Non-pigmented ciliary epithelial cell (primary cell): ENCODE measurements at places on chromosomes 4 and X.
A peak's percentile ranks its signal among the peaks of the same experiment; 100 is the strongest.

GRCh38 chr4:68466185-68466584 is 18.9 kb downstream of the TMPRSS11E start:
- peak; percentile 78 for DNase-seq

DNA sequence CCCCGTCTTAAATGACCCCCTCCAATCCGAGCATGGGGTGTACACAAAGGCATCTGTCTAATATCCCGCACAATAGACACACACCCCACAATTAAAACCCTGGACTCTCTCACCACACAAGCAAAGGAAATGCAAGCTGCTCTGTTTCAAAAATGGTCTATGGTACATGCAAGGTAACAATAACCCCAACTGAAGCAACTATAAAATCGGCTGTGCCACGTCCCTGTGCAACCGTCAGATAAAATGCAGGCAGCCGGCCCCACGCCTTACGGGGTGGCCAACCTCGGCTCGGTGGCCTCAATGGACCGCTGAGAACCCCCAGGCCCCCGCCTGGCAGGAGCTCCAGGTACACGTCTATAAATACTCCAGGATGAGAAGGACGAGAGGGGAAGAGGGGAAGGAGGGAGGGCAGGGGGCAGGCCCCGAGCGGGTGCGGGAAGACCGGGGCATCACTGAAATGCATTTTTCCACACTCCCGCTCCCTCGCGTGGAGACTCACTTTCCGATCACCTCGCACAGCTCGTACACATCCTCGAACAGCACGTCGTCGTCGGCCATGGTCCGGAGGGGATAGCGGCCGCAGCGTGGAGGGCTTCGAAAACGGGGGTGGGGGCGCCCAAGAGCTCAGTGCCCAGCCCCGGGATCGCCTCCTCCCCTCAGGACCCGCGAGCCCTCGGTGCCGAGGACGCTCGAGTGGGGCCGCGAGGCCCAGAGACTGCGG is 763 bp downstream of the CASK start:
- DNase-seq = no peak

DNA sequence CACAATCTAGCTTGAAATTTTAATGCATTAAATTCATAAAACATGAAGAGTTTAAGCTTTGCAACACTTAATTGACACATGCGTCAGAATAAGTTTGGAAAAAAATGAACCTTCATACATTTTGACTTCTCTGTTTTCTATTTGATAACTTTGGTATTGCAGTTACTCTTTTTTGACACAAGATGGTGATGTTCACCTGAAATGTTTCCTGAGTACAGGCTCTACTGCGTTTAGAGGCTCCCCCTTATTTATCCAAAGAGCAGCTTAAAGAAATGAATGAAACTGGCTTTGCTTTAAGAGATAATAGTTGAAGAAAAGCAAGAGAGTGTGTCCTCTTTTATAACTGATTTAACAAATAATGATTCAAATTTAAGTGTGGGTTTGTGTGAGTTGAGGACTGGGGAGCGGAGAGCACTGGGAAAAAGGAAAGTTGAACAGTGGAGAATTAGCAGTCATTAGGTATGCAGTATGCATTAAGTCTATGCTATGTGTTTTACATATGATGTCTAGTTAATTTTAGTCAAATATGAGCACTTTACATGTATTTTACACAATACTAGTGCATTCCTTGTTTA is 180.6 kb upstream of the NUDT6 start:
- DNase-seq = no peak

- DNase-seq = no peak
Observed at GRCh38 chr4:37827030-37827685, 672 bp downstream of the PGM2 start.

DNA sequence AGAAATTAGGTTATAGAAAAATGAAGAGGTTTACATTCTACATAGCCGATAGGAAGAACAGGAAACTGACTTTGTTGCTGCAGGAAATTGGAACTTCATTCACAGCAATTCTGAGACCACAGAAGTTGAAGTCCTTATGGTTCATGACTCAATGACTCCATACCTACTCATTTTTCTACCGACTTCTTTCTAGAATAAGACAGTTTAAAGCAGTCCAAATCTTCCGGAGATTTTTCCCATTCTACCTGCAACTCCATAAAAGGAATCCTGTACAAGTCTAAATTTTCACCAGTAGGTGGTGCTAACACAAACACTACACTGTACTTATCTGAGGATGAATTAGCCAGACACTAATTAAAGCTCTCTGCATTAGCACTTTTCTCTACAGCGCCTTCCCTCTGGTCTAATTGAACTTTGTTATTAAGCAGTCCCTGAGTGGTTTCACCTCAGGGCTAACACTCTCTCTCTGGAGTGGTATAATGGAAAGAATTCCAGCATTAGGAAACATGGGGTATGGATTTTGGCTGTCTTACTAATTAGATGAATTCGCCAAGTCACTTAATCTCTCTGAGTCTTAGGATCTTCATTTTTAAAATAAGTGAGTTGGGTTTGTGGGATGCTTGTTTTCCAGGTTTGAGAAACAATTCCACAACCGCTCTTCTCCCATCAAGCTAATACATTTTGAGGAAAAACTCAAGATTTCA is 167.9 kb downstream of the SMIM20 start:
- no peak for DNase-seq

- no peak for DNase-seq
Observed at GRCh38 chr4:167787231-167787630, 305.1 kb upstream of the ANXA10 start.

DNA sequence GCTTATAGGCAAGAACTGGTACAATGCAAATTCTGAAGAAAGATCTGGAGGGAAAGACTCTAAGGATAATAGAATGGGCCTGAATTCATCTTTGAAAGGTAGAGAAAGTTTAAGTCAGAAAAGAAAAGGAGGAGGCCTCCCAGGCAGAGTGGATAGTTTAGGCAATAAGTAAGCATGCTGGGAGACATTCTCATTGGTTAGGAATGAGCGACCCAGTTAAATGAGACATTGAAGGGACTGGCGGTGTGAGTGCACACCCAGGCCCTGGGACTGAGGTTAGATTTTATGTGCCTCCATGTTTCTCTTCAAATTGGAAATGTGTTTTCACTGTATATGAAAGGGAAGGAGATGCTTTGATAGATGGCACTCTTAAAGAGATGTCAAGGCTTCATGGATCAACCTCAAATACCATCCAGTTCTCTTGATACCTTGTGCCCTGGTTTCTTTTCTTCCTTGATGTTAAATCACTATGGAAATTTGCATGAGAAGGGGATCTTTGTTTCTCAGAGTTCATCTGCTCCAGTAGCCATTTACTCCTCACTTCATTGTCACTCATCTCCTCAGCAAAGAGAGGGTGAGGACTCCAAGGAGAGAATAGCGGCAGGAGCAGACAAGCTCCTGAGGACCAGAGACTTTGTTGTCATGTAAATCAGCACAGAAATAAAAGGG is 584.2 kb upstream of the INTU start:
- DNase-seq = no peak

- no peak for DNase-seq
Observed at GRCh38 chrX:43467608-43468234, 188.4 kb upstream of the MAOA start.

DNA sequence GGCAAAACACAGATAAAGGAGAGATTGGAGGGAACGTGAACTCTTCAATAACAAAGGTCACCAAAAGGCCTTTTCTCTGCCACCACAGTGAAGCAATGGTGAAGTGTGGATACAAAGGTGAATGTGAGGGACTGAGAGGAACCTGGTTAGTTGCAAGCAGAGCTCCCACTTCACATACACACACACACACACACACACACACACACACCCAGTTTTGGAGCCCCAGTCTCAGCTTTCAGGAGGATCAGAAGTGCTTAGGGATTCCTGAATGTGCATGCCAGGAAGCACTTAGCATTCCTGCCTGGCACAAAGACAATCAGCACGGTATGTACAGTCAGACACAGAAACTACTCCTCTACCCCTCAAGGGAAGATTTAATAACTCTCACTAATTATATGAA is 71.5 kb downstream of the ARHGEF9 start:
- DNase-seq = no peak

GRCh38 chrX:17039826-17040225 is 93.4 kb downstream of the REPS2 start:
- no peak for DNase-seq

- peak; percentile 10 for DNase-seq
Observed at GRCh38 chrX:8815460-8816065, 14.4 kb upstream of the FAM9A start.

DNA sequence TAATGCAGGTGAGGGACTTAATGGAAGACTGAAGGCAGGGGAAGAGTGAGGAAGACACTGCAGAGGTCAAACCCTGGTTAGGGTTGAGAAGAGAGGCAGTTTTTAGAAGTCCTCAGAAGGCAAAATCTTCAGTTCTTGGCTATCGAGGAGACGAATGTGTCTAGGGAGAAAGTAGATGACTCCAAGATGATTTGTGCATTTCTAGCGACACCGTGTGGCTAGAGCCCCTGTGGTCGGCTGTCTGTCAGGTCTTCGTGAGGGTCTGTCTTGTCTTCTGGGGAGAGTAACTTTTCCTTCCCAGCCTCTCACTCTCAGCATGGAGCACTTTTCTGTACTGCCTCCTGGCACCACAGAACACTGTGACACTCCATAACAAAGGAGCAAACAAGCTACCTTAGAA is 458.1 kb downstream of the STIM2 start:
- no peak for DNase-seq

GRCh38 chr4:116627545-116627944 is 457.8 kb downstream of the TRAM1L1 start:
- no peak for DNase-seq

DNA sequence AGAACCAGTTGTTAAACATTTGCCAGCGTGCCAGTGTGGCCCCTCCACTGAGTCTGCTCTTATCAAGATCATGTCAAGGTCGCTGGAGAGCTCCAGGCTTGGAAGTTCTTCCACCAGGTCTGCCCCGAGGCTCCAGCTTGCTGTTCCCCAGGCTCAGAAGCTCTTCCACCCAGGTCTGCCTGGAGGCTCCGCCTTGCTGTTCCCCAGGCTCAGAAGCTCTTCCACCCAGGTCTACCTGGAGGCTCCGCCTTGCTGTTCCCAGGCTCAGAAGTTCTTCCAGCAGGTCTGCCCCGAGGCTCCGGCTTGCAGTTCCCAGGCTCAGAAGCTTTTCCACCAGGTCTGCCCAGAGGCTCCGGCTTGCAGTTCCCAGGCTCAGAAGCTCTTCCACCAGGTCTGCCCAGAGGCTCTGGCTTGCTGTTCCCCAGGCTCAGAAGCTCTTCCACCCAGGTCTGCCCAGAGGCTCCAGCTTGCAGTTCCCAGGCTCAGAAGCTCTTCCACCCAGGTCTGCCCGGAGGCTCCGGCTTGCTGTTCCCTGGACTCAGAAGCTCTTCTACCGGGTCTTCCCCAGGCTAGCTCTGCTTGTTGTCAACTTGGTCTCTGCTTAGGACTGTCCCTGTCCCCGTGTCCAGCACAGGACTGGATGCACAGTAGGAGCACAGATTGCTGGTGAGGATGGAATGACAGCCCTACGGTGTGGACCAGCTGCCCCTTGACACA is 54.4 kb downstream of the HMX1 start:
- no peak for DNase-seq

- no peak for DNase-seq
Observed at GRCh38 chr4:72568959-72569718, at the start of gene ADAMTS3. ADAMTS3 (minus strand) TSS chr4:72569221; CDS start chr4:72568762, 459 bp downstream.

DNA sequence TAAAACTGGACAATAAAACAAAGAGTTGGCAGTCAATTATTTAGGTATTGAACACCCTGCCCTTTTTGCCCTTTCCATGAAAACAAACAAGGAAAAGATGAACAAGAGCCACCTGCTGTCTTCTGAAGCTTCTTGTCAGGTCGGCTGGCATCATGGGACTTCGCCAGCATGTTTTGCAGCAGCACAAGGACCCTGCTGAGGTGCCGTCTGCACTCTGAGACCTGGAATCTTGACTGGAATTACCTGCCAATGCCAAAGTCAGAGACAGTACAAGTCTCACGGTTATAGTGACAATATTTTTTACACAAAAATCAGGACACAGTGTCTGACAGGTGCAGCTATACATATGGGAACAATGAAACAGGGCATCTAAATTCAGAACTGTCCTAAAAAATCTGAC is 284.5 kb downstream of the GASK1B start:
- no peak for DNase-seq

DNA sequence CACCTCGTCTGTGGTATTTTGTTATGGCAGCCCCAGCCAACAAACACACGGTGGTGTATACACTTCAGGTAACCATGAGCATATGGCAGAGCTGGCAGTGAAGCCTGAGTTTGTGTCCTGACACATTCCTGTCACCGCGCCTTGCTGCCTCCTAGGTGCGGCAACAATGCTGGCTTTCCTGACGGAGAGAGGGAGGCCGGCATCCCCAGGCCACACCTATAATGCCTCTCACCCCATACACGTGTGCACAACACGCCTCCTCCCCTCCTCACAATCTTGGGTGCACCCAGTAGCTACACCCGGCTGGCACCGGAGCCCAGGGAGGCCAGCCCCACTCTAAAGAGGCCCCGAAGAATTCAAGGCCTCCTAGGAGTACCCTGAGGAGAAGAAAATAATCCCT is 158.5 kb downstream of the NSUN7 start:
- DNase-seq = no peak

GRCh38 chrX:129593137-129593536 is 53.1 kb downstream of the OCRL start:
- DNase-seq = no peak

- DNase-seq = no peak
Observed at GRCh38 chr4:78688366-78688765, 87.8 kb upstream of the BMP2K start.

- DNase-seq = no peak
Observed at GRCh38 chr4:40710484-40711254, 39.1 kb upstream of the NSUN7 start.

GRCh38 chr4:93127489-93127888 is 701.1 kb upstream of the ATOH1 start:
- no peak for DNase-seq

DNA sequence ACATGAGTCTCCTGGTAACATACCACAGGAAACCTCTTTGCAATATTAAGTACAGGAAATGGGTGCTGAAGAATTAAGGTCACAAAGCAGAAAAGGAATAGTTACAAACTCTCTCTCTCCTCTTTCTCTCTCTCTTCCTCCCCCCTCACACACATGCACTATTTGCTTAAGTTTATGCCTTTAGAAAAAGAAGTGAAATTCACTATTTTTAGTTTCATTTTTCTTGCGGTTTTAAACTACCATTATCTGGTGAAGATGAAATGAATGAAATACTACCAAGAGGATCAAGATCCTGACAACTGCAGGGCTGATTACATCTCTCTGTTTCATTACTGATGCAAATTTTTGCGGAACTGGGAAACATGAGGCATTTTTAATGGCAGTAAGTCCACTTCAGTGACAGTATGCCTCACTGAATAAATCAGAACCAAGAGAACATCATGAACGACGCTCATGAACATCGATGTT is 64.3 kb upstream of the FTHL17 start:
- no peak for DNase-seq
